ENCODE measurements at places on chromosomes 3 and 15. TPM values are rescaled to one million over a fixed set of nuclear protein-coding genes. Genes with fewer than 3 reads are reported as not detected.

Gene ROPN1B
- total RNA-seq: 239 TPM

Gene HTR3E
- 0.63 TPM for total RNA-seq

Gene TMPRSS7
- total RNA-seq: 2.0 TPM

Gene SCAP
- total RNA-seq: 276 TPM

Gene ACAD9
- 80.4 TPM for total RNA-seq

Gene ADIPOQ
- not detected for total RNA-seq

Gene NR1D2
- total RNA-seq: 41.2 TPM

Gene TRIM42
- total RNA-seq: 21.4 TPM

Gene HACD2
- total RNA-seq: 55.9 TPM

Gene A4GNT
- total RNA-seq: not detected

Gene BNC1
- 32.7 TPM for total RNA-seq

Gene UROC1
- 1.0 TPM for total RNA-seq

Gene SLC9C1
- total RNA-seq: 9.8 TPM

Gene STOML1
- total RNA-seq: 20.1 TPM

Gene CCDC54
- total RNA-seq: 33.9 TPM

Gene CHRD
- total RNA-seq: 4.3 TPM

Gene MST1R
- 11.2 TPM for total RNA-seq

Gene ZNF80
- 0.47 TPM for total RNA-seq

Gene SI
- 2.8 TPM for total RNA-seq

Gene SMCO1
- 0.24 TPM for total RNA-seq

Gene HEG1
- total RNA-seq: 120 TPM

Gene ESYT3
- 5.2 TPM for total RNA-seq

Gene ALAS1
- 51.4 TPM for total RNA-seq

Gene GRK7
- 0.31 TPM for total RNA-seq

Gene HAUS2
- 33.5 TPM for total RNA-seq

Gene CD200R1L
- total RNA-seq: 0.71 TPM

Gene MBD4
- total RNA-seq: 26.0 TPM

Gene CEMIP
- total RNA-seq: 8.3 TPM

Gene C15orf40
- 24.7 TPM for total RNA-seq

Gene IVD
- 94.7 TPM for total RNA-seq

Gene MUC20
- total RNA-seq: 16.2 TPM

Gene CCDC39
- 7.4 TPM for total RNA-seq

Gene EHHADH
- total RNA-seq: 5.2 TPM

Gene PLA2G4F
- total RNA-seq: 0.31 TPM

Gene ATP2B2
- total RNA-seq: 1.8 TPM

Gene IL17RD
- 25.0 TPM for total RNA-seq

Gene MKRN2OS
- total RNA-seq: not detected

Gene GADL1
- not detected for total RNA-seq

Gene CD200
- total RNA-seq: 3.4 TPM

Gene GUCA1C
- total RNA-seq: 2.0 TPM

Gene RTP3
- 0.50 TPM for total RNA-seq

Gene CCR9
- total RNA-seq: not detected

Gene BTLA
- 1.2 TPM for total RNA-seq

Gene FMN1
- 47.4 TPM for total RNA-seq

Gene FANCD2OS
- total RNA-seq: 25.8 TPM

Gene SEMA4B
- total RNA-seq: 59.4 TPM

Gene TERC
- 1,059 TPM for total RNA-seq

Gene DNAH1
- total RNA-seq: 49.1 TPM

Gene TNNC1
- 11.3 TPM for total RNA-seq

Gene EFCC1
- total RNA-seq: 2.9 TPM

Gene MKRN3
- 6.4 TPM for total RNA-seq

Gene KNL1
- 66.0 TPM for total RNA-seq

Gene CNTN3
- 4.1 TPM for total RNA-seq

Gene GP9
- total RNA-seq: 1.7 TPM

Gene FBN1
- total RNA-seq: 48.5 TPM

Gene SRPRB
- 35.9 TPM for total RNA-seq

Data from testis (tissue), 5 donors.